ENCODE measurements at places on chromosomes 3 and 15.

GRCh38 chr15:49686599-49686998 lies 65.8 kb downstream of the DTWD1 start:
- DNase-seq = peak; percentile 30

DNA sequence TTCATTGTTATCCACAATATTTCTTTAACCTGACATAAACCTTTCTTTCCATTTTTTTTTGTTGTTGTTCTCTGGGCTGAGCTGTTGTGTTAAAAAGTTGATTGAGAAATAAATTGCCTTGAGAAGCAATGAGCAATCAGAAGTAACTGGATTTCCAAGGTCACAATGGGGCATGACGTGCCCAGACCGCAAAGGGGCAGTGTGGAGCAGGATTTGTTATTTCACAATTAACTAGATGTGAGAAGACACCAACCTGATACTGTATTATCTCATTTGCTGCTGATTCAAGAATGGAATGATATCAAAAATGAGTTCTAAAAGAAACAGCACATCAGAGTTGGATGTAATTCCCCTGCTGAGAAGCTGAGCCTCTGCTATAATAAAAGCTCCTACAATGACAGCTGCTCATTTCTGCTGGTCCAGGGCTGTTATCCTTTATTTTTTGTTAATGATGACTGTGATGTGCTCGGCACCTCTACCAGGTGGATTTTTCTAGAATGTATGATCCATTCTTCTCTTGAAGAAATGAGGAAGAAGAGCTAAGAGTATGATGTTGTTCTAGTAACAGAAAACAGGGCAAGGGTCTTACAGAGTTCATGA lies 28.1 kb downstream of the CPNE4 start:
- DNase-seq = peak; percentile 15

- DNase-seq = peak; percentile 36
Observed at GRCh38 chr15:83767741-83768140, 113.8 kb downstream of the ADAMTSL3 start.

DNA sequence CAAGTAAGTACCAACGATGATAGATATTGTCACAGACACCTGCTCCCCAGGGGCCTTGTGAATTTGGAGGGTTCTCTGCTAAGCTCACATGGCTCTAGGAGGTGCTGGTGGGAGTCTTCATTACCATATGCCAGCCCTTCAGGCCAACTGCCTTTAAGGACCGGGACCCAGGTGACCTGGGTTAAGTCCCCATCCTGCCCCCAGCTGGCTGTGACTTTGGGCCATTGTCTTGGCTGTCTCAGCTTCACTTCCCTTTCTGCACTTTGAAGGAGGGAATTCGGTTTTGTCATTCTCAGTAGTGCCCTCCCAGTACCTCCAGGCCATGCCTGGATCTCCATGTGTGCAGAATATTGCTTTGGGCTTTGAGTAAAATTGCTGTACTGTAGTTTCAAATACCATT lies 72.8 kb upstream of the ACAD9 start:
- no peak for DNase-seq

GRCh38 chr3:115436767-115437301 lies 186.5 kb upstream of the GAP43 start:
- peak; percentile 99 for DNase-seq

GRCh38 chr3:108511055-108511454 lies 659 bp upstream of the MYH15 start:
- DNase-seq = no peak

DNA sequence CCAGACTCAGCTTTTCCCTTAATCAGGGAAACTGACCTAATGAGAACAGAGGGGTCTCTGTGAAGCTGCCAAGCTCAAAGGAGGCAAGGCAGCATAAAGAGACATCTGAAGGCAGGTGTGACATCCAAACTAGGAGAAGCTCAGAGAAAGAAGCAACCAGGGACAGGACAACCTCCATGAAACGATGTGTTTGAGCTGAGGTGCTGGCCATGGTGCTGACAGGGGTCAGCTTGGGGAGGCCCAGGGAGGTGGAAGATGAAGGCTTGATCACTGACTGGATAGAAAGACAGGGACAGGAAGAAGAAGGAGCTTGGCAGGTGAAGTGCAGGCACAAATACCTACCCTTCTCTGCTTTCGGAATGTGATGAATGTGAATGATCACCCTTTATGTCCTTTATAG lies 179.5 kb upstream of the NSMCE3 start:
- peak; percentile 34 for DNase-seq

- no peak for DNase-seq
Observed at GRCh38 chr15:95536638-95537037, 793.9 kb upstream of the NR2F2 start.

DNA sequence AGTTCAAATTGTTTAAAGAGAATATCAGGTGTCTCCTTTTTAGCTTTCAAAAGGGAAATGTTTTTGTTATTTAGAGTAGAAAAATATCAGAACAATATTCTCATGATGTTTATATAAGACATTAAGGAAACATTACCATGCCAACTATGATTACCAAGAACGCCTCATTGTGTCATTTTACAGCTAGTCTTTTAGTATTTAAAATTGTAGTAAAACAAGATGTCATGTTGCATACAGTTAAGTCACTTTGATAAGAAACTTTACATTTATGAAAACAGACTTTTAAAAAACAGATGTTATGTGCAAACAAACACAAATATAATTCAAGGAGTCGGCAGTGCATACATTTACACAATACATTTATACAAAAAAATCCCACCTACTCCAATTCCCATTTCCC lies 4.4 kb downstream of the PLSCR4 start:
- no peak for DNase-seq

- DNase-seq = no peak
Observed at GRCh38 chr3:47588587-47588986, 9.9 kb upstream of the CSPG5 start.

DNA sequence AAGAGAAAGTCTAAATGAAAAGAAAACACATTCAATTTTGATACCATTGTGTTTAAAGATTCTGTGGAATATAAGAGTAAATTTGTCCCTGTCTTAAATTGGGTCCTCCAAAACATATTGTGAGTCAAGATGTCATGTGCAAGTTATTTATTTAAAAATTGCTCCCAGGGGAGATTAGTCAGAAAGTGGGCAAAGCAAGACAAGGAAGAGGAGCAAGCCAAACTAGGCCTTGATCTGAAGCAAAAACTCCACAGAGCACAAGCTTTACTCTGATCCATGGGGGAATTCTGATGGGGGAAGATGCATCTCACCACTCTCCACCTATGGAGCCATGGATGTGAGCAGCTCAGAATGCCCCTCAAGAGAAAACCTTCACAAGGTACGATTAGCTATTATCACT lies 342.8 kb upstream of the IL12A start:
- peak; percentile 86 for DNase-seq

DNA sequence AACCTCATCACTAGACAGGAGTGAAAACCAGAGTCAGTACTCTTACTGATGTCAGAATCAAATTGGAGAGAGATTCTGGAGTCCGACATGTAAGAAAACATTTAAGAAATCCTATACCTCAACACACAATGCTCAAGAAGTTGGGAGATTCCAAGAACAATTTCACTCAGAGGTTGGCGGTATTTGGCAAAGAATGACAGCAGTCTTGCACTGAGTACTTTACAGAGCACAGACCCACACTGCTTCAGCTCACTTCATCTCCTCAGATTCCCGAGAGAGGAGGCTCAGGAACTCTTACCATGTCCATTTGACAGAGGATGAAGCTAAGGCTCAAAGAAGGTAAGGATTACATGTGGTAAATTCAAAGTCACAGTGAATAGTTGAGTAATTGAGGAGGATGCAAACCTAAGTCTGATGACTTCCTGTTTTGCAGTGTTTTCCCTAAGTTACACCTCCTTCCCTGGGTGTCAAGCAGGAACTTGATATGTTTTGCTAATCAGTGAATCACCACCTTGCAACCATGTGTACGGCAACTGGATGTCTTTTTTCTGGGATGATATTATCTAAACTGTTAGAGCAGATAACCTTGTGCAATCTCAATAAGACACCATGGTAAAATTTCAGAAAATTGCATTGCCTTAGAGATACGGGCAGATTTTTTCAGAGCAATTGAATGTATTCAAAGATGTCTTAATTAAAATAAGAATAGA lies 61.3 kb upstream of the MME start:
- DNase-seq = no peak

GRCh38 chr3:45525146-45525919 lies 69.2 kb upstream of the LIMD1 start:
- DNase-seq = no peak

DNA sequence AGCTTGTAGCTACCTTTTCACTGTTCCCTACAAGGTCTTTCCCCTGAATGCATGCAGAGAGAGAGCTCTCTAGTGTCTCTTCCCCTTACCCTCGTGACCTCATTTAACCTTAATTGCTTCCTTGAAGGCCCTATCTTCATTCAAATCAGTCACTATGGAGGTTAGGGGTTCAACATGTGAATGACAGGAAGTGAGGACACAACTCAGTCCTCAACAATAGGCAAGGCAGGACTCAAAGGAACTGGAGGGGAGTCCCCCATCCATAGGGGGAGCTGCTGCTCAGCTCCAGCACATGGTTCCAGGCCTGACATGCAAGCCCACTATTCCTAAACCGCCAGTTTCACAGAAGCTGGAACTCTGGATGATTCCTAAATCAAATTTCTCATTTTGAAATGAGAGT lies 33.8 kb upstream of the GYG1 start:
- DNase-seq = peak; percentile 25

- no peak for DNase-seq
Observed at GRCh38 chr3:182393830-182394367, 399.4 kb upstream of the ATP11B start.

DNA sequence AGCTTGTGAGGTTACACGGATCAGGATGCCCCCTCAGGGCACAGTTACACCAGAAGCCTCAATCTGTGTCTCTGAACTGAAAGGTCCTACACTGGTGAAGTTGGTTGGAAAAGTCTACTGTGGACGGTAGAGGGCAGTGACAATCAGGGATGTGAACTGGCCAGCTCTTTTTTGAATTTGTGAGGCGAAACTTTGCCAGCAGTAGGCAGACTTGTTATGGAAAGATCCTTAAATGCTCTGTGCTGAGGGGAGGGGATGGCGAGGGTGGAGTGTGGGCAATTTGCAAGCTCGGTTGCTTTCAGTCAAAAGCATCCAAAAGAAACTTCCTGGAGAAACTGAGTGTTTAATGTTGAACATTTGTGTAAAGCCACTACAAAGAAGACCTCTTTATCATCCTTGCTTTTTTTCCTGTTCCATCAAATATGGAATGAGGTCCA lies 127.4 kb upstream of the ABHD17C start:
- DNase-seq = peak; percentile 82

GRCh38 chr3:190616637-190617036 lies 102.8 kb downstream of the IL1RAP start:
- no peak for DNase-seq

DNA sequence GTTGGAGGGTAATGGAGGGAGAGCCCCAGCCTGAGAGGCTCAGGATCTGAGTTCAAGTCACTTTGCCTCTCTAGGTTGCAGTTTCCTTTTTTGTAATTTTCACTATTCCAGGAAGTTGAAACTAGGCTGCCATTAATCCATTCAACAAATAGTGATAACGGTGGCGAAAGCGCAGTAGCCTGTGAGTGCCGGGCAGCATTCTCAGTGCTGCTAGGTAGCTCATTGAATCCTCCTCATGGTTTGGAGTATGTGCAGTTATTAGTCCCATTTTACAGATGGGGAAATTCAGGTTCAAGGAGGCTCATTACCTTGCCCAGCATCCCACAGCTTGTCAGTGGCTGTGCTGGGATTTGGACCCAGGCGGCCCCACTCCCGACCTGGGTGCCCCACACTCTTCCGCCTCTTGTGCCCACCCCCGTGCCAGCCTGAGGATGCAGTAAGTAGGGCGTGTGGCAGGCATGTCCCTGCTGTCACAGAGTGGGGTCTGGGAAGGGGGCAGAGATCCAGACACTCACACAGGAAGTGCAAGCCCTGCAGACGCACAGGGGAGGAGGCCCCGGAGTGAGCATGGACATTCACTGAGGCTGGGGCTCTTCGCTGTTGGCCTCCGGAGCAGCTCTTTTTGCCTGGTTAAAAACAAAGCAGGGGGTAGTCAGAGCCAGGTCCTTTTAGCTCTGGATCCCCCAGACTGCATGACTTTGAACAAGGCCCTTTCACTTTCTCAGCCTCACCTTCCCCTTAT lies 58.8 kb downstream of the SLC6A6 start:
- DNase-seq = no peak

DNA sequence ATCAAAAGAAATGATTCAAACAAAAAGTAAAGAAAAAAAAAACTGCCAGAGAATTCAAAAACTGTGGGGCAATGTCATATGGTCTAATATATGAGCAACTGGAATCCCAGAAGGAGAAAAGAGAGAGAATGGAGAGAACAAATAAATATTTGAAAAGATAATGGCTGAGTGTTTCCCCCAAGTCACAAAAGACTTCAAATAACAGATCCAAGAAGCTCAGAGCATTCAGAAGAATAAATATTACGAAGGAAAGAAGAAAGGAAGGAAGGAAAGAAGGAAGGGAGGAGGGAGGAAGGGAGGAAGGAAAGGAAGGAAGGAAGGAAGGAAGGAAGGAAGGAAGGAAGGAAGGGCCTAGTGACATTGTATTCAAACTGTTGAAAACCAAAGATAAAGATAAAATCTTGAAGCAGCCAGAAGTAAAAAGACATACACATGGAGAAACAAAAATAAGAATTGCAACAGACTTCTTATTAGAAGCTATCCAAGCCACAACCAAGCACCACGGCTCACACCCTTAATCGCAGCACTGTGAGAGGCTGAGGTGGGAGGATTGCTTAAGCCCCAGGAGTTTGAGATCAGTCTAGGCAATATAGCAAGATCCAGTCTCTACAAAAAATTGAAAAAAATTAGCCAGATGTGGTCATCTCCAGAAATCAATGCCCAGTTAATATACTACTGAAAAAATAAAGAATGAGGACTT lies 118.9 kb upstream of the IGSF10 start:
- DNase-seq = no peak

DNA sequence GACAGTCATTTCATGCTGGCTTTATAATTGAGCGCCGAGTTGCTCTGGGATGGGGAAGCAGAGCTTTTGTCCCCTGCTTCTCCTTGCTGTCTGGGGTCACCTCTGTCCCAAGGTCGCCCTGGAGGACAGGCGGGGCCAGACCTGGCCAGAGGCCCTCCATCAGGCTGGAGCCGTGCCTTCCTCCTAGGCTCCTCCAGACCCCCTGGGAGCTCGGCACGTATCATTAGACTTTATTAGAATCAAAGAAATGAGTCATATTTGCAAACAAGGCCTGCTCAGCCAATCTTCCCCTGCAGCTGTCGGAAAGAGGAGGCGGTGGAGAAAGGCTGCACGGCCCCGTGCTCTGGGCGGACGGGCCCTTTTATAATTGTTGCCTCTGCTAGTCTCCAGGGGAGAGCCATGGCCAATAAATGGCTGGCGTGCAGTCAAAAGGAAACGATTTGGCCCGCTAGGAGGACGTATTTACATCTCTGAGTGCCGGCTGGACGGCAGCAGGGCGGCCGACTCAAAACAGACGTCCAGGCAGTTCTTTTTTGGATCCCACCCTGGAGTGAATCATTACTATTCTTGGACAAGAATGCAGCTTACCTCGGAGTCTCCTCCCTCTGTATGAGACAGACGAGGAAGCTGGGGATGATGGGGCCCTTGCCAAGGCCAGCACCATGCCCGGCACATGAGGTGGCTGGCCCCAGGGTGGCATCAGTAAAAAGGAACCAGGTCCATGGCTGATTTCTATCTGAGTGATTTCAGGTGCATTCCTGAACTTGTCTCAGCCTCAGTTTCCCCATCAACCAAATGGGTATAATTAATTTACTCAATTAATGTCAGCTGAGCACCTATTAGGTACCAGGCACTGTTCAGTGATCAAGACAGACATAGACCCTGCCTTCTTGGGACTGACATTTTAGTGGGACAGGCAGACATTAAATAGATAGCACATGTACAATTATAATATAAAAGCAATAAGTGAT lies 50.6 kb downstream of the SLC6A6 start:
- peak; percentile 97 for DNase-seq
